ENCODE measurements at places on chromosomes 5 and 9.

GRCh38 chr9:22382331-22382730 is 64.3 kb upstream of the DMRTA1 start:
- no peak for DNase-seq

- DNase-seq: no peak
Observed at GRCh38 chr5:138833726-138834480, 41.2 kb downstream of the LRRTM2 start.

- no peak for DNase-seq
Observed at GRCh38 chr9:72843520-72844439, 109.1 kb downstream of the ALDH1A1 start.

- no peak for DNase-seq
Observed at GRCh38 chr5:111680737-111681413, 76.1 kb downstream of the NREP start.

DNA sequence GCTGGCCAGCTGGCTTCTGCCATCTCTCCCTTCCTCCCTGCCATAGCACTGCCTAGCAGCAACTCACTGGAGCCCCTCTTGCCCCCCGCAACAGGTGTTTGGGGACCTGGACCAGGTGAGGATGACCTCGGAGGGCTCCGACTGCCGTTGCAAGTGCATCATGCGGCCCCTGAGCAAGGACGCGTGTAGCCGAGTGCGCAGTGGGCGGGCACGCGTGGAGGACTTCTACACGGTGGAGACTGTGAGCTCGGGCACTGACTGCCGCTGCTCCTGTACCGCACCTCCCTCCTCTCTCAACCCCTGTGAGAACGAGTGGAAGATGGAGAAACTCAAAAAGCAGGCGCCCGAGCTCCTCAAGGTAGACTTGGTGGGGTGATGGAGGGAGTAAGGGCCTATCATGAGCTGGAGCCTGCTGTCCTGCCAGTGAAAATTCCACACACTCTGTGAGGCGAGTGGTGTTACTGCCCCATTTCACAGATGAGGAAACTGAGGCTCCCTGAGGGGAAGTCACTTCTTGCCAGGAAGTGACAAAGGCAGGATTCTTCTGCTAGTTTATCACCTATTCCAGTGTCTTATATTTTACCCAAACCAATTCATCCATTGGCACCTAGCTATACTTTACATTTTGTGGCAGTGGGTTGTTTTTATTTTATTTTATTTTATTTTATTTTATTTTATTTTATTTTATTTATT is 10.1 kb downstream of the OLFML2A start:
- no peak for DNase-seq
